Left renal cortex interstitium (tissue), 4 donors: ENCODE measurements at places on chromosomes 5 and 9. TPM values are rescaled to one million over a fixed set of nuclear protein-coding genes. Genes with fewer than 3 reads are reported as not detected.

CDKN2B-AS1 gene
- polyA plus RNA-seq: 0.18 TPM

AQP7 gene
- 12.8 TPM for polyA plus RNA-seq

DNA sequence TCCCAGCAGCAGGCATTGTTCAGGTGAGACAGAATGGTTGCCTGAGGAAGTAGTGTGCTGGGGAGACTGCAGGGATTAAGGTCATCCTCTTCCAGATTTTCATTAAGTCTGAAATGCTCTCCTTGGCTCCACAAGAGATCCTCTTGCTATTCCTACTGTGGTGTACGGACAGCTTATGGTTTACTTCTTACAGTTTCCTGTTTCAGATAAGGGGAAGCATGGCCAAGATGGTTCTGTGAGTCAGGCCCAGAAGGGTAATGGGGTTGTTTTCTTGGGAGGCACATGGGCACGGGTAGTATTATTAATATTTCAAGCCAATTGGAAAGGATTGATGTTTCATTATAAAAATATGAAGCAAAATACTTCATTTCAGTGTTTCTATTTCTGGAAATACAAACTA lies 42.9 kb downstream of the GLRX start:
- DNase-seq: no peak

LMX1B gene
- 15.7 TPM for polyA plus RNA-seq

DNA sequence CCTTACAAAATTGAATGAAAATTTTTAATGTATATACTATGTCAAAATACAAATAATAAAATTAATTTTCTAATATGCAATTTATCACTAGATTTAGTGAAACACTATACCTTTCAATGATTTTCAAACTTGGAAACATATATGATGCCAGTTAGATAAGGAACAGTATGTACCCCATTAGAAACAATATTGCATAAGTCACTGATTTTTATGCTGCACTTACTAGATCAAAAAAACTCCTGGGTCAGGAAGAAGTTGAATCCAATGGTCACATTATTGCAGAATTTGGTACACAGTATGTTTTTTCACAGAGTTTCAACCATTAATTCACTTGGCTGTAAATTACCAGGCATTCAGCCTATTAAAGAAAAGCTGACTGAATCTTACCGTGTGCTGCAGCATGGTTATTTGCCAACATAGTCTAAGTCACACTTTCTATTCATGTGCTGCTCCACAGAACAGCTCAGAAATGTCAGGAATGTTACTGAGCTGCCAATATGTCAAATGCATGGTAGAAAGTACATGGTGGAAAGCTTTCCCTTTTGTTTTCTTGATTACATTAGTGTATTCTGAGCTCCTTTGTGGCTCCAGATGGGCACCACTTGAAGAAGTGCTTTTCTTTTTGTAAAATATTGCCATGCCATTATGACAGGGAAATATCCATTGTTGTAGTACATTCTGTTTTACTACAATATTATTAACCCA lies 9.9 kb upstream of the PRR16 start:
- DNase-seq: no peak

GCNT1 gene
- polyA plus RNA-seq: 4.4 TPM

DNA sequence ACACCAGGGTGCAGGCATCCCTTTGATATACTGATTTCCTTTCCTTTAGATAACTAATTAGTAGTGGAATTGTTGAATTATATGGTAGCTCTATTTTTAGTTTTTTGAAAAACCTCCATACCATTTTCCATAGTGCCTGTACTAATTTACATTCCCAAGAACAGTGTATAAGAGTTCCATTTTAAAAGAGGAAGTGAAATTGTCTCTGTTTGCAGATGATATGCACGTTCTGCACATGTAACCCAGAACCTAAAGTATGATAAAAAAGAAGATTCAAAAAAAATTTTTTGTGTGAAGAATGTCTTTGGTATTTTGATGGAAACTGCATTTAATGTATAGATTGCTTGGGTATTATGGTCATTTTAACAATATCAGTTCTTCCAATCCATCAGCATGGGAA lies 424.0 kb upstream of the CCNH start:
- DNase-seq: no peak

FCN2 gene
- 0.95 TPM for polyA plus RNA-seq

DNA sequence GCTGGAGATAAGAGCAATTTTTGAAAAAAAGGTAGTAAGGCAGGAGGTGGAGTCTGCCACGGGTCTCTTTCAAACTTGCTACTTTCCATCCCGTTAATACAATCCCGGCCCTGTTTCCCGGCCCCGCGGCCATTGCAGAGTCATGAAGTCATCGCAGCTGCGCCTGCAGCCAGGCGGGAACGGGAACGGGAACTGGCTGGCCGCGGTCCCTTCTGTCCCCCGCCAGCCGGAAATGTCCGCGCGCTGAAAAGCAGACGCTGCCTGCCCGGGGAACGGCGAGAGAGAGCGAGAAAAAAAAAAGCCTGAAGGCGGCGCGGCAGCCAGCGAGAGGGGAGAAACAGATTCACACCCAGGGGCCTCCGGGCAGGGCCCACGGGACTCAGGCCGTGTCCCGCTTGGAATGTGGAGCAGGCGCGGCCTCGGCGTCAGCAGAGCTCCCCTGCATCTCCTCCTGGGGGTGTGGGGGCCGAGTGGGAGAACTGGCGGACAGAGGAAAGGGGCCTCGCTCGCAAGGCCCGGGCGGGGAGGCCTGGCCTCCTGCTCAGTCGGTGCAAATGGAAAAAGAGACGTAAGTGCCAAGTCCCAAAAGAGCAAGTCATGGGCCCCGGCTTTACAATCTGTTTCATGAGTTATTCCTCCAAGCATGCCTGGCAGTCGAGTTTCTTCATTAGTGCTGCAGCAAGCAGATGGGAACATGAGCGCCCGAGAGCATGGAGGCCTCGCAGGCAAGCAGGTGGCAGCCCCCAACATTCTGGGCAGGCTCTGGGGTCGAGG lies 201.2 kb upstream of the GAS1 start:
- DNase-seq: peak; percentile 65

ZBTB5 gene
- 32.0 TPM for polyA plus RNA-seq

GRCh38 chr5:150364004-150364403 lies 6.5 kb downstream of the TCOF1 start:
- DNase-seq: no peak

DNA sequence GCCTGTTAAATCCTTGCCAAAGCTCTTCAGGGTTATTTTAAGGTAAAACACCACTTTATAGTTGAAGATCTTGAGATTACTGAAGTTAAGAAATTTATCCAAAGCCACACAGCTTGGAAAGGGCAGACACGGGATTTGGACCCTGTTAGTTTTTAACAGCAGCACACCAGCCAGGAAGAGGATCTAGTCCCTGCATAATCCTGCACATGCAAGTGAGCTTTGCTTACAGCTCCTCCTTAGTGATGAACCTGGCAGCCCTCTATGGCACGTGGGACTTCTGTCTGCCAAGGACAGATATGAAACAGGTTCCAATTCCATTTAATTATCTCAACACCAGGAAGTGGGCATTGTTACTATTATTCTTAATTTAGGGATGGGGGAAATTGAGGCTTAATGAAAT lies 108.7 kb downstream of the TRIM32 start:
- DNase-seq: no peak

- DNase-seq: no peak
These were observed 96.2 kb upstream of the PRDM9 start for GRCh38 chr5:23411200-23411599.

DNA sequence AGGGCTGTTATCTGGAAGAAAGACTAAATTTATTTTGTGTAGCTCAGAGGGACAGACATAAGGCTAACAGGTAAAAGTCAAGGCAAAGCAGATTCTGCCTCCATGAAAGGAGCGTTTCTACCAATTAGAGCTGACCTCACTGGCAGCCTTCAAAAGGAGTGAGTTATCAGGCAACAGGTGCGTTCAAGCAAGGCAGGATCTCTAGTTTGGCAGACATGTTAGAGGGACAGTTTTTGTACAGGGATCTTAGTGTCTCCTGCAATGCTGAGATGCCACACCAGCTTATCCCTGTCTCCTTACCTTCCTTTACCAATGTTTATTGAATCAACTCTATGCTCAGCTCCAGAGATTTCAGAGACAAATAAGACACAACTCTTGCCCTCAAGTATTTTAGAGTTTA lies 73.8 kb downstream of the NRG2 start:
- no peak for DNase-seq

OCLN gene
- 33.2 TPM for polyA plus RNA-seq

- DNase-seq: no peak
These were observed 2.6 kb downstream of the ABL1 start for GRCh38 chr9:130837643-130838042.

ANKRD18B gene
- polyA plus RNA-seq: 1.7 TPM

DNA sequence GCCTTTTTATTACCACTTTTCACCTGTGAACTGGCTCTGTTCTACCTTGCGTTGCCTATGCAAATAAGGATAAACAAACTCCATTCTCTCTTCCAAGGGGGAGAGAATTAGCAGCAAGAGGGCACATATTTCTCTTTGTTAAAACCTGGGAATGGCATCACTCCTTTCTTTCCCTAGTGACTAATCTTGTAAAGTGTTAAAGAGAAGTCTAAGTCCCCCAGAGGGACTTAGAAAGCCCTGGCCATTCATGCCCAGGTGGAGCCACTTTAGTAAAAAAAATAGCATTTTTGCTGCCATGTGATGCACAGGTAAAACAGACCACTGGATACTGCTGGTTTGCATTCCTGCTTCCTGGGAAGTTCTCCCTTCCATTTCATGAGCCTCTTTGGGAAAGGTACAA lies 148.4 kb downstream of the MAN2A1 start:
- no peak for DNase-seq

- no peak for DNase-seq
These were observed 77.8 kb upstream of the ZNF462 start for GRCh38 chr9:106785200-106785599.

FOXD4L3 gene
- not detected for polyA plus RNA-seq

NR2F1-AS1 gene
- polyA plus RNA-seq: 53.1 TPM

DNA sequence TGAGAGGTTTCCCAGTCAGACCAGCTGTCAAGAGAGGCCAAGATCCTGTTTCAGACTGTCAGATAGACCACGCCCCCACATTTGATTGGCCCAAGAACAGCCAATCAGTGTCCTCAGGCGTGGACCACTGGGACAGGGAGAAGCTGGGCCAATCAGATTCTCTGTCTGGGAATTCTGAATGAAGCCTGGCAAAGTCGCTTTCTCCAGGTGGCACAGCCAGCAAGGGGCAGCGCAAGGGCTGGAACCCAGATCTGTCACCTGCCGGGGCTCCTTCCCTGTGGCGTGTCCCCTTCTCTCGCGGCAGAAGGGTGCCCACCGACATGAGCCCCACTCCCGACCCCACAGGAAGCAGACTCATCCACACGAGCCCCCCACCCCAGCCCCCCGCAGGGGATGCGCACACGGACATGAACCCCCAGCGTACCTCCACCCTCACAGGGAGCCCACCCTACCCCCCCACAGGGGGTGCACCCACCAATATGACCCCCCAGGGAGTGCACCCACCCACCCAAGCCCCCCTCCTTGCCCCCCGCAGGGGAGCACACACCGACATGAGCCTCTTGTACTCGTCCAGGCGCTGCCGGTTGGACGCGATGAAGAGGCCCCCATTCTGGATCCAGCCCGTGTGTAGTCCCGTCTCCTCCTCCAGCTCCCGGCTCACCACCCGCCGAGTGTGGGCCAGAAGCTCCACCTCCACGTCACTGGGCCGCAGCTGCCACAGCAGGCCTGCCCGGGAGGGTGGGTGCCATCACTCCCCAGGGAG lies 6.1 kb downstream of the SARDH start:
- DNase-seq: no peak

DNA sequence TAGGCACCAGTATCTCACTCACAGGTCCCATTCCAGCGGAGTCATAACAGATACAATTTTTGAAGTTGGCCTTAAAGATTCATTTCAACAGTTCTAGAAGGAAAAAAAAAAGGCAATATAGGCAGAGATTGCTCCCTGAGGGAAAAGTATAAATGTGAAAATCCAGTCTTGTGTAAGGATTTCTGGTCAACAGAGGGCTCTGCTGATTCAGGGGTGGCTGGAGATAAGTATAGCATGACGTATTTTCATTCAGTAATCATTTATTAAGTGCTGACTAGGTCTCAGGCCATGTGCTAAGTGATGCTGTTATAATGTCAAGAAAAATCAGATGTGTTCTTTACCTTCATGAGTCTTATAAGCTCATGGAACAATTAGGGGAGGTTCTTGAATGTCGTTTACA lies 377.3 kb upstream of the MEF2C start:
- DNase-seq: no peak

- DNase-seq: no peak
These were observed at the start of gene OMD for GRCh38 chr9:92424340-92424739. Gene OMD, minus strand, starts transcription at chr9:92424471. Its CDS starts 6,913 bp downstream, at chr9:92417558.

SHOC1 gene
- 1.4 TPM for polyA plus RNA-seq

DNA sequence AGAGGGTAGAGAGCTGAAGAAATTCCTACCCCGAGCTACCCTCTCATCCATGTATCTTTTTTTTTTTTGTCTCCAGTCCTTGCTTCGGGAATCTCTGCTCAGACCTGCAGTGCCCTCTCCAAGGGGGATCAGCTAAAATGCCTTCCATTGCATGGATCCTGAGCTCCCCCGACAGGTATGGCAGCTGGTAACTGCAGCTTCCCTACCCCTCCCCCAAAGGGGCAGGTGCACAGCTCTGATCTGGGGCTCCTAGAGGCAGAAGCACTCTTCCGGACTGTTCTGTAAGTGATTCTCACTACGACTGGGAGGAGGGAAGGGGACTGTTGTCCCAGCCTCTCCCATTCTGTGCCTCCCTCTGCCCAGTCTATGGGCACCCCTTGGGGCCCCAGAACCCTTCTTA lies 169.6 kb downstream of the MELK start:
- DNase-seq: no peak

DNA sequence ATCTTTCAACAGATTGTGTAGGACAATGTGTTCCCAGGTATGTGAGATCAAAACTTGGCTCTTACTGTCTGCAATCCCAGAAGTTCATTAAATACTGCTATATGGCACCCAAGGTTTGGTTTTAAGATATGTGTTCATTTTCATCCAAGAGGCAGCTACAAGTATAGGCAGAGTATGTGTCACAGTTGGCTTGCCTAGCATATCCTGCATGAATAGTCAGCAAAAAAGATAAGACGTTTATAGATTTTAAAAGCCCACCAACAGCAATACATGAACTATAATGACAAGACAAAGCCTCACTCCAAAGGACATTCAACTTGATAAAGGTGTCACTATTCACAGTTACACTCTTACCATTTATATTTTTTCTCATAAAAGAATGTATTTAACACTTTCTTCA lies 99.1 kb downstream of the BNC2 start:
- DNase-seq: no peak

GARNL3 gene
- polyA plus RNA-seq: 12.9 TPM

- no peak for DNase-seq
These were observed 19.1 kb upstream of the SH3RF2 start for GRCh38 chr5:145917288-145917687.

- no peak for DNase-seq
These were observed 93.5 kb downstream of the F2RL2 start for GRCh38 chr5:76529464-76530344.
